Activated CD4-positive, alpha-beta memory T cell treated with anti-CD3 and anti-CD28 coated beads, Interleukin-2, amount 10 ng/mL, durations not matched to agents 7 days and 5 days (primary cell): ENCODE measurements at places on chromosomes 4 and X.

DNA sequence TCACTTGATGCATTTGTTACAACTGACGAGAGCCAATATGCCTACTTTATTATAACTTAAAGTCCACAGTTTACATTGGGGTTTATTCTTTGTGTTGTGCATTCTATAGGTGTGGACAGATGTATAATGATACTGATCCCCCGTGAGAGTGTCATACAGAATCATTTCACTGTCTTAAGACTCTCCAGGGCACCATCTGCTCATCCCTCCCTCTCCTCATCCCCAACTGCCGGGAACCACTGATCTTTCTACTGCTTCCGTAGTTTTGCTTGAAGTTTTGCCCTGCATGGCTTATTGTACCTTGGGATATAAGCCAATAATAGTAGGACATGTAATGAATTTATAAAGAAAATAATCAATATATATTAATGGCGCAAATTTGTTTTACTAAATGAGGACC, 137.8 kb upstream of the MSX1 start:
- no peak for DNase-seq

DNA sequence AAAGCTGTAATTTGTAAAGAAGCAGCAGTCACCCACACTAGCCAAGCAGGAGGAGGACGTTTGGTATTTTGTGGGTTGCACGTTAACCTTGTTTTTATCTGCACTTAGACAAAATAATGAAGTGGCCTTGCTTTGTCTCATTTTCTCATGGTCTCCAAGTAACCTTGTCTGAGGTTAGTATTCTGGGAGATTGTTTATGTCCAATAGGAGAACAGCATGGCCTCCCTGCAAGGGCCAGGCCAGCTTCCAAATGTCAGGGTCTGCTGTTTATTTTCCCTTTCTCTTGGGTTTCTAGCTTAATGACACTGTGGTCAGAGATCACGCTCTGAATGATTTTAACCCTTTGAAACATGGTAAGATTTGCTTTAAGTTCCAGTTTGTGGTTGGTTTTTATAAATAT, 29.9 kb downstream of the PNMA6E start:
- no peak for DNase-seq

DNA sequence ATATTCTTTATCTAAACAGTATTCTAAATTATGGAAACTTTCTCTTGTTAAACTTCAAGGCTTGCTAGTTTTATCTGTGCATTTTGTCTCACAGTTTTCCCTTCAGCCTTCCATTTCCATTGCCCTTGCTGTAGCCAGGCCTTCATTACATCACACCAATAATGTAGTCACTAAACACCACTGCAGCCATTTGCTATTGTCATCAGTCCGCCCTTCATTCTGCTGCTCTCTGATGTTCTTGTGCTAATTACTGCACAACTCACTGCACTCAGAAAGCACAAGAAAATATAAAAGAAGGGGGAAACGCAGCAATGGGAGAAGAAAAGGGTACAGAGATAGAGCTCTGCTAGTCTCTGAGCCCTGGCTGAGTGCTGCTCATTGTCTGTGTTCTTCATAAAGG, 239.6 kb upstream of the FSTL5 start:
- no peak for DNase-seq

GRCh38 chr4:78939667-78940008, 400 bp upstream of the PAQR3 start:
- DNase-seq = no peak

- DNase-seq = no peak
These were observed 147.2 kb downstream of the GLRA3 start for GRCh38 chr4:174681723-174682300.

GRCh38 chrX:11965436-11965835, 172.8 kb upstream of the FRMPD4 start:
- no peak for DNase-seq

GRCh38 chr4:24965627-24966026, 52.8 kb upstream of the CCDC149 start:
- DNase-seq = no peak

DNA sequence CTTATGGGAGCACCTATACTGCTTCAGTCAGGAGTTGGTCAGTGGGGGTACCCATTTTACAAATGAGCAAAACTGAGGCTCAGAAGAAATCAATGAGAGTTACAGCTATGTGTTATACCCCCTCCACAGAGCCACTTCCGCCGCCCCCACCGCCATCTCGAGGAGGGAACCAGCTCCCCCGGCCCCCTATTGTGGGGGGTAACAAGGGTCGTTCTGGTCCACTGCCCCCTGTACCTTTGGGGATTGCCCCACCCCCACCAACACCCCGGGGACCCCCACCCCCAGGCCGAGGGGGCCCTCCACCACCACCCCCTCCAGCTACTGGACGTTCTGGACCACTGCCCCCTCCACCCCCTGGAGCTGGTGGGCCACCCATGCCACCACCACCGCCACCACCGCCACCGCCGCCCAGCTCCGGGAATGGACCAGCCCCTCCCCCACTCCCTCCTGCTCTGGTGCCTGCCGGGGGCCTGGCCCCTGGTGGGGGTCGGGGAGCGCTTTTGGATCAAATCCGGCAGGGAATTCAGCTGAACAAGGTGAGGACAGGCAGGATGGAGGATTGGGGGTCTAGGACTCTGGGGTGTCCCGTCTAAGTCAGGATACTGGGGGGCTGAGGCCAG, 5.0 kb downstream of the WAS start:
- no peak for DNase-seq
